ENCODE measurements at places on chromosomes 1 and 21.

- no peak for DNase-seq
Observed at GRCh38 chr1:5885471-5886139, 106.6 kb downstream of the NPHP4 start.

DNA sequence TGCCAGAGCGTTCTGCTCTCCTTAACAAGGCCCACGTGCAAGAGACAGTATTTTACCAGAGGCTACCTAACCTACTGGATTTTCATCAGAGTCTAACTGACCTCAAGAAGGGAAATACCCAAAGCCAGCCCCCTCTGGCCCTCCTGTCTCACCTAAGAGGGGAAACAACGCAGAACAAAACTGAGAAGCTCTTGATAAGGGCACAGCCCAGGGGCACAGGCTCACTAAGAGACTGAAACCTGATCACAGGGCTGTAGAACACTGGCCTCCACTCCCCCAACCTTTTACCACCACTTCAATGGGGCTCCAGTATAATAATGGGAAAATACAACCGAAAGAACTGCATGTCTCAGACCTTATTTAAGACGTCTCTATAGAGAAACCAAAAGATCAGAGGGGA is 449.5 kb upstream of the CAMK1G start:
- no peak for DNase-seq

GRCh38 chr1:61641578-61642336 is 83.2 kb downstream of the TM2D1 start:
- peak; percentile 50 for DNase-seq

DNA sequence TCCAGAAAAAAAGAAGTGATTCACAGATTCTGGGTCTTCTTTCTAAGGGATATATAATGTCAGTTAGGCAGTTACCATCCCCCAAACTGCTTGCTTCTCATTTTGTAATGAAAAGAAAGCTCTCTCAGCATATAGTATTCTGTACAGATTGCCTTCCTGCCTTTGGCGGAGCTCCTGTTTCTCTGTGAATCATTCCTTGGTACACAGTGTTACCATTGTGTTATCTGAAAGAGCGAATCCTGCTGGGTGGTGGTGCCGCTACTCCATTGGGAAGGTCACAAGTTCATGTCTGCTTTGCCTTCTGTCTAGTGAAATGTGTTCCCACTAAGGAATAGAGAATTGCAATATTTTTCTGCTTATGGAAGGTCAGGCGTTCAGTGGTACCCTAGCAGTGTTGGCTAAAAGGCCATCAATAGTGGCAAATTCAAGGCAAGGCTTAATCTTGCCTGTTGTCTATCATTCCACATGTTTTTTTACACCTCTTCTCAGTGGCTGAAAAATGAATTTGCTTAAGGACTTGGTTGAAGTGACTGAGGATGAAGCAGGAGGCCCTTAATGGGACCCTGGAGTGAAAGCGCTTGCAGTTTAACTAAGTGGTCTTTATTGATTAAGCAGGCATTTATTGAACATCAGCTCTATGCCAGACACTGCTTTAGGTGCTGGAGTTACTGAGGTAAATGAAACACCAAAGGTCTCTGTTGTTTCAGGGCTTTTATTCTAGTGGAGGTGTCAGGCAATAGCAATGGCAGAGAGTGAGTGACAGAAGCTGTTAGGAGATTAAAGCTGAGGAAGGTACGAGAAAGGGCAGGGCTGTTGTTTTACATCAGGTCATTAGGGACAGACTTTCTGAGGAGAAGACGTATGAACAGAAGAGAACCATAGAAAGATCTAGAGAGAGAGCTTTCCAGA is 186.7 kb downstream of the PDE4B start:
- peak; percentile 95 for DNase-seq

DNA sequence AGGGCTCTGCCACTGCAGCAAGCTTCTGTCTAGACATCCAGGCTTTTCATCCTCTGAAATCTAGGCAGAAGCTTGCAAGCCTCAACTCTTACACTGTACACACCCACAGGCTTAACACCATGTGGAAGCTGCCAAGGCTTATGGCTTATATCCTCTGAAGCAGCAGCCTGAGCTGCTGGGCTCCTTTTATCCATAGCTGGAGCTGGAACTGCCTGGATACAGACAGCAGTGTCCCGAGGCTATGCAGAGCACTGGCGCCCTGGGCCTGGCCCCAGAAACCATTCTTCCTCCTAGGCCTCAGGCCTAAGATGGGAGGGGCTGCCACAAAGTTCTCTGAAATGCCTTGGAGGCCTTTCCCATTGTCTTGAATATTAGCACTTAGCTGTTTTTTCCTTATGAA is 19.3 kb upstream of the POGK start:
- DNase-seq, result no peak

DNA sequence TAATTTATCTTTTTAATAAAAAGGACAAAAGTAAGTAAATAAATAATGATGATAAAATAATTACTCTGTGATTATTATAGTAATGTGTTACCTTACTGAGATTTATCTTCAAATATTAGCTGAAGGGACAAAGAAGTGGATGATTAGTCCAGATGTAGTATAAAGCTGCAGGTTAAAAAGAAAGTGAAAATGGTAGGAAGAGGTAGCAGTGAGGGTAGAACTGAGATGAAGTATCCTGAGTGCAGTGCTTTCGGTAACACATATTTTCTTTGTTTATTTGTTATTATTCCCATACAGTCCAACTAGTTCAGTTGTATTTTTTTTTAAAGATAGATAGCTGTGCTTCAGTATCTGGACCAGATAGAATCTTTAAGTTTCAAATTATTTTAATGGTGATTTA is 1203.5 kb downstream of the NCAM2 start:
- no peak for DNase-seq

DNA sequence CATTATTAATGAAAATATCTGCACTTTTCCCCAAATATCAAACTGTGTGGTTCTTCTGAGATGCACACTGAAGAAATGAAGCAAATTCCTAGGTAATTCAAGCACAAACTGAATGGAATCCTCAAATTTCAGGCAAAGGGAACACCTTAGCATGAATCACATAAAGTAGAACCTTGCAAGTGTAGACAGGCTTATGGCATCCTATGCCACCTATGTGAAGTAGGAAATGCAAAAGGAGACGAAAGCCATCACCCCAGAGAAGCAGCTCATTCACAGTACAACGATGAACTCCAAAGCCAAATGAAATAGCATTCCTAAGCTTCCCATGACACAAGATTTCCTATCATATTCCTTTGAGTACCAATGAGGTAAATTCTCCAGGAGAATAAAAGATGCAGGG is 461.2 kb upstream of the RUNX1 start:
- no peak for DNase-seq

DNA sequence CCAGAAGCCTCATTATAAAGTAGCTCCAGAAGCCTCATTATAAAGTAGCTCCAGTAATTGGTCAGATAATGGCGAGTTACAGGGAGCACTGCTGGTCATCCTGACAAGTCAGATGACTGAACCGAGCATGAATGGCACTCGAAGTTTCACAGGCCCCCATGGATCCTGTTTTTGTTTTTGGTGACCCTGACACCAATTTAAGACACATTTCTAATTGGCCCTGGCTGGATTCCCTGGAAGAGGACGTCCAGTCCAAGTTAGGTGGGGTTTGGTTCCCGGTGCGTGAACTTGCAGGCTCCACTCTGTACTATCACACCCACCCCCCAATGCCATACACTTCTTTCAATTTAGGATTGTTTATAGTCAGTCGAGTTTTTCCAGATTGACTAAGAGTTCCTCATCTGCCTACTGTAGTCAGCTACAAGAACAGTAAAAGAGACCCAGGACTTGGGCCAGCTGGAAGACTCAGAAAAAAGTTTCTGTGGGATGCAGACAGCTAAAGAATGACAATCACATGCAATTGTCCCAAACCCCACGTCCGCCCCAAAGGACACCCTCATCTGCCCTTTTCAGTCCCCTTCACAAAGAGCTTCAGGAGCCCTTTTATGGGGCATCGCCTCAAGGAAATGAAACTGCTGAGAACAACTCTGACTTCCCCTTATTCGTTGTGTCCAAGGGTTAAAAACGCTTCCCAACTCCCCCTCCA is 2.7 kb downstream of the DHRS3 start:
- peak; percentile 49 for DNase-seq

DNA sequence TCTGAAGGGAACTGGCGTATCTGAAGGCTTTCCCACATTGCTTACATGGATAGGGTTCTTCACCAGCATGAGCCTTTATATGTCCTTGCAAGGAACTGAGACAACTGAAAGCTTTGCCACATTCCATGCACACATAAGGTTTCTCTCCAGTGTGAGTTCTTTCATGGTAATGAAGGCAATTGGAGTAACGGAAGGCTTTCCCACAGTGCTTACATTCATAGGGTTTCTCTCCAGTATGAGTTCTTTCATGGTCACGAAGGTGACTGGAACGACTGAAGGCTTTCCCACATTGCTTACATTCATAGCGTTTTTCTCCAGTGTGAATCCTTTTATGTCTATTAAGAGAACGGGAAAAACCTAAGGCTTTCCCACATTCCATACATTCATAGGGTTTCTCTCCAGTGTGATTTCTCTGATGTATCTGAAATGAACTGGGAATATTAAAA is 15.0 kb downstream of the ZNF124 start:
- no peak for DNase-seq

GRCh38 chr1:10078494-10078893 is 45.7 kb downstream of the UBE4B start:
- no peak for DNase-seq

DNA sequence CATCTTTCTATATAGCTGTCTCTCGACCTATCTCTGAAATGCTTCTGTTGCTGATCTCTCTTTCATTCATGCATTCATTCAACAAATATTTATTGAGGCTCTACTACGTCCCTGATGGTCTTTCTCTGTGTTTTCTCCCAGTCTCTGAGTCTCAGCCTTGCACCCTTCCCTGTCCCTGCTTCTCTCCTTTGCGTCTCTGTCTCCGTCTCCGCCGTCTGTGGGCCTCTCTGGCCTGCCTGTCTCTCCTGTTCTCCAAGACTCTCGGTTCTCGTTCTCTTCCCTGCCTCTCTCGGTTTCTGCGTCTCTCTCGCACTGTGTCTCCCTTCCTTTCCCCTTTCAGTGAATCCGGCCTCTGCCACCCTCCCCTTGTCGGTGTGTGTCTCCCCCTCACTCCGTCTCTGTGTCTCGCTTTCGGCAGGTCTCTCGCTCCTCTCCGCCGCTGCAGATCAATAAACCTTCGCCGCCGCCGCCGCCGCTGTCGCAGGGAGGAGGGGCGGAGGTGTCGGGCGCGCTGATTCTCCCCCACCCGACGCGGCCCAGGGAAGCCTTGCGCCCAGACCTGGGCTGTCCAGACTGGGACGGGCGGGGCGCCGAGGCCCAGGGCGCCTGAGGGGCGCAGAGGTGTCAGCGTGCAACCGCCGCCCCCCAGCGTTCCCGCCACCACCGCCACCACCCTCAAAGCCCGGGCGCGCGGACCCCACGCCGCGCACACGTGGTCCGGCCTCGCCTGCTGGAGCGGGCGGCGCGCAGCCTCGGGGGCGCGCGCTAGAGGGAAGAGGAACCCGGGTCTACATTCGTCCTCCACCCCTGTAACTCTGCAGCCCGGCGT is 3.0 kb downstream of the EFNA3 start:
- no peak for DNase-seq

GRCh38 chr1:64147045-64147724 is 56.2 kb upstream of the UBE2U start:
- DNase-seq, result no peak

DNA sequence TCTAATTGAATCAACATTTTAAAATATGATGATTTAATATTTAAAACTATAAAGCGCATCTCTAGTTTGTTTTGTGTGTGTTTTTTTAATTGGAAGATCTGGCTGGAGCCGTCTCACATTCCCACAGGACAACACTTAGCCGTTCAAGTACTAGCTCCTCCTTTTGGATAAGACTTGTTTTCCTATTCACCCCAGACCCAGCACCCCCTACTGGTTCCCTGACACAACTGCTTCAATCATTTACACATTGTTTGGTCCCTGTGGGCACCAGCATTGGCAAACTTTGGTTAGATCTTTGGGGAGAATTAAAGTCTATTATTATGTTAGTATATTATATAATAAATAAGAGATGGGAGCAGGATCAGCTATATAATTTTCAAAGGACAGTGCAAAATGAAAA is 34.5 kb downstream of the TYW3 start:
- no peak for DNase-seq

DNA sequence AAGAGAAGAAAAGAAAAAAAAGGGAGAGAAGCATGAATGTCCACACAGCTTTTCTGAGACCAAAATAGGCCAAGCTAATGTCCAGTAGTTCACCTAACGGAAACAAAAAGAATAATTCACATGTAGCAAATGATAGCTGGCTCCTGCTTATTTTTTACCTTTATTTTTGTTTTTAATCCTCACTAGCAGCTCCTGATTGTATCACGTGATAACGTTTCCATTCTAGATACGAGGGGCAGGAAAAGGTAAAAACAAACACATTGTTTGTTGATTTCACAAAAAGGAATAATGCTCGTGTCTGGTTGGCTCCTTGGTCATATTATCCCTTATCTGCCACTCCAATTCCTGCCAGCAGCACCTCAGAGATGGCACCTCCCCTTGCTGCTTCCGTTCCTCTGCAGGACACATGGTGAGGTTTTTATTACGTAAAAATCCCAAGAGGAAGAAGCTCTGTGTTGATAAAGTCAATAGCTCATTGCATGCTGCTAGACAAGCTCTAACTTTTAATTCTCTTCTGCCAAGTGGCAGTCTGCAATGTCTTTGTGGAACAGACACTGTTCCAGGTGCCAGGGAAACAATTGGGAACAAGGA is 201.7 kb downstream of the CRB1 start:
- DNase-seq, result no peak

DNA sequence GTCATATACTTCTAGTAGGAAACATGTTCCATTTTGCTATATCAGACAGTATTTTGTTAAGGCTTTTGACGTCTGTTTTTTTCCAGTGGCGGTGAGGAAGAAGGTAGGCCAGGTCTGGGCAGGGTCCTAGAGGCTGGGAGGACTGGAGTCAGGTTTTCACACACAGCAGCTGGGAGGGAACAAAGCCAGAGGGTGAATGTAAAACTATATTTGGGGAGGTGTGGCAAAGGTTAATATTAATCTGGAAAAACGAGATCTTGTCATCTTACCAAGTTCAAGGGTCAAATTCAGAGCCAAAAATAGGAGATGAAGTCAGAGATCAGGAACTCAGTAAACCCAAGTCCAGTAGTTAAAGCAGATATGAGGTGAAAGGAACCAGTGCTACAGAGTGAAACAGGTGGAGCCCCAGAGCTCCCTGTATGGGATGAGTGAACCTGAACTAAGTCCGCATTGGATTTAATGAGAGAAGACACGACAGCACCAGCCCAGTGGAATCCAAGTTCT is 10.7 kb upstream of the OTUD7B start:
- DNase-seq, result no peak

GRCh38 chr1:4061521-4062031 is 161.5 kb upstream of the C1orf174 start:
- no peak for DNase-seq

DNA sequence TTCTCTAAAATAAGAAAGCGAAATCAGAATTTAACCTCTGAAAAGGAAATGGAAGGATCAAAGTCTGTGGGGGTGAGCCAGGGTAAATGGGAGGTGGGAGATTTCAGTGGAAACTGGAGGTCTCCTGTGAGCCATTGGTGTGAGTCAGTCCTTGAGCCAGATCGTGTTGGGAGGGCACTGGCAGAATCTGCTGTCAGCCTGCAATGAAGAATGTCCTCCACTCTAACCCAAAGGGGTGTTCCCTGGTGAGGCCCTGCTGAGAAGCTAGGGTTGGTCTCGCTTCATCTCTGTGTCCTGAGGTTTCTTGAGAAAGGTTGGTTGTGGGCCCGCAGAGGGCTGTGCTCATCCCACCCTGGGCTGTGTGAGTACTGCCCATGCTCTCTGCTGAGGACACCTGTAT is 2.4 kb downstream of the QSOX1 start:
- no peak for DNase-seq
